ENCODE measurements at places on chromosomes 16 and 17.

- no peak for DNase-seq
Observed at GRCh38 chr16:54554581-54554980, 268.0 kb upstream of the IRX3 start.

- no peak for DNase-seq
Observed at GRCh38 chr17:16889088-16889465, 82.8 kb downstream of the TNFRSF13B start.

GRCh38 chr16:54055191-54055590 is 231.4 kb downstream of the IRX3 start:
- no peak for DNase-seq

DNA sequence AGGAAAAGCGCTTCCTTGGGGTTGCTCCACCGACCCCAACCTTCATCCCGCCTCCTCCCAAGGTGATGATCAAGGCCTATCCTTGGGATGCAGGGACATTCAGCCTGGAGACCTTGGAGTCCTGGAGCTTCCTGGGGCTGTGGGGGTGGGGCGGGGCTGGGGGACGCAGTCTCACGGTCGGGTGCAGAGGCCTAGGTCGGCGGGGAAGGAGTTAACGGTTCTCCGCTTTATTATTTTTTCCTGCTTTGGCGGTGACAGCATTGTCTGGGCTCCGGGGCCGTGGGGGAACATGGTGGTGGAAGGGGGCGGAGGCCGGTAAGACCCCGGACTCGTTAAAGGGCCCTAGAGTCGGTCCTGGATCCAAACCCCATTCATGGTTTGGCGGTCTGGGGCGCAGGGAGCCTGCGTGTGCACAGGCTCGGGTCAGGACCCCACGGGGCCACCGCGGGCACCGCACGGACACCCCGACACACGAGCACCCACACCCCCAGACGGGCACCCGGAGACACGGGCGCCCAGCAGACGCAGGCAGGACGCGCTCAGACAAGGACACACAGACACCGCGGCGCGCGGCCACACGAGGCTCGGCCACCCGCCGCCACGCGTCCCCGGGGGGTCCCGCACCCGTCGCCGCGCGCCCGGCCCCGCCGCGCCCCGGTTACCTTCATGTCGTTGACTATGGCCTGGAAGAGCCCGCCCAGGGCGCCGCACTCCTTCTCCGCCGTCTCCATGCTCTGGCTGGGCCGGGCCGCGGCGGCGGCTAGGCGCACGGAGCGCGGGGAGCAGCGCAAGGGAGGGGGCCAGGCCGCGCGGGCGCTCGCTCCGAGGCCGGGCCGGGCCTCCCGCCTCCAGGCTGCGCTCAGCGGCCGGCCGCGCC is 554 bp downstream of the MTSS2 start:
- DNase-seq = no peak

DNA sequence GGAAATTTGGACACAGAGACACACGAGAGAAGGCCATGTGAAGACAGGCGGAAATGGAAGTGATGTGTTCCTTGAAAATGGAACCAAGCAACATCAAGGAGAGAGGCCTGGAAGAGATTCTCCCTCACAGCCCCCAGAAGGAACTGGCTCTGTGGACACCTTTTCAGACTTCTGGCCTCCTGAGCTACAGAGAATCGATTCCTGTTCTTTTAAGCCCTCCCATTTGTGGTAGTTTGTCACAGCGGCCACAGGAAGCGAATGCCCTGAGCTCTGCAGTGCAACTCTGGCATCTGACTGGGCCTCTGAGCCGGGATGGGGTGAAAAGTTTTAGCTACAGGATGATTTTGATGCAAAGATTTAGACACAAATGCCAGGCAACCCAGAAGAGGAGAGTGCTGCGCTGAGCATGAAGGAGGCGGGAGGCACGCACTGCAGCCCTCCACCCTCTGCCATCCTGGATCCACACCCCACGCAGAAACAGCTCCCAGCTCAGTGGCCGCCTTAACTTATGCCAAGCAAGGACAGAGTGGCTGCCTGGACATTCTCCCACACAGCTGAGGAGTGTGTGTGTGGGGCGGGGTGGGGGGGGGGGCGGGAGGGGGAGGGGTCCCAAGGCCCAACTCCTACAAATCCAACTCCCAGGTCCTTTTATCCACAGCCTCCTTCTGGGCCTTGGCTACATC is 2.2 kb downstream of the TIMP2 start:
- no peak for DNase-seq

GRCh38 chr16:85480727-85481101 is 132.4 kb upstream of the GSE1 start:
- no peak for DNase-seq

GRCh38 chr16:4864728-4865127 is 17.4 kb downstream of the UBN1 start:
- no peak for DNase-seq

- DNase-seq = peak; percentile 2
Observed at GRCh38 chr17:72926171-72926570, 166.3 kb downstream of the SLC39A11 start.

- DNase-seq = no peak
Observed at GRCh38 chr16:8929086-8929748, 34.5 kb downstream of the USP7 start.

DNA sequence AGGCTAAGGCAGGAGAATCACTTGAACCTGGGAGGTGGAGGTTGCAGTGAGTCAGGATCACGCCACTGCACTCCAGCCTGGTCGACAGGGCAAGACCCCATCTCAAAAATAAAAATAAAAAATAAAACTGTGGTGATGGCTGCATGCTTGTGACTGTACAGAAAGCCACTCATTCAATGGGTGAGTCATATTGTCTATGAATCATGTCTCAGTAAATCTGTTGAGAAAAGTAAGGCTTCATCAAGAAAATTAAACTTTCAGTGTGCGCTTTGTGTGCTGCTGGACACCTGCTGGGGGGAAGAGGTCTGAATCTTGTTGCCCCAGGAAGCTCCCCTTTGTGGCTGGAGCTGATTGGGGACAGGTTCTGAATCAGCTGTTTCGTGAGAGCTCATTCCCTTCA is 11.3 kb downstream of the NUBP1 start:
- DNase-seq = peak; percentile 36

- no peak for DNase-seq
Observed at GRCh38 chr16:50765260-50765659, 23.4 kb downstream of the CYLD start.

DNA sequence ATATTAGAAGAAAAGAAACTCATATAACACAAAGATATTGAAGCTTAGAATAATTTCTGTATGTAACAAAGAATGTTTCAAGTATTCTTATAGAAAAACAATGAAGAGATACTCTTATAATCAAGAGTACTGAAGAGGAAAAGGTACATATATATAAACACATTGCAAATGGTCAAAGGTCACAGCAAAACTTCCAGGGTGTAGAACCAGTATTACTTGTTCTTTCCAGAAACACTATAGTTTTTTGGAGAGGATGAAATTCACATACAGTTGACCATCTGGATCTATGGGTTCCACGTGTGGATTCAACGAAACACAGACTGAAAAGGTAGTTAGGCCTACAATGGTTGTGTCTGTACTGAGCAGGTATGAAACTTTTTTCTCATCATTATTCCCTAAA is 22.6 kb downstream of the PRPSAP1 start:
- no peak for DNase-seq

- no peak for DNase-seq
Observed at GRCh38 chr16:85931596-85932402, 32.8 kb downstream of the IRF8 start.

- no peak for DNase-seq
Observed at GRCh38 chr16:56603589-56603988, 4.8 kb upstream of the MT2A start.

DNA sequence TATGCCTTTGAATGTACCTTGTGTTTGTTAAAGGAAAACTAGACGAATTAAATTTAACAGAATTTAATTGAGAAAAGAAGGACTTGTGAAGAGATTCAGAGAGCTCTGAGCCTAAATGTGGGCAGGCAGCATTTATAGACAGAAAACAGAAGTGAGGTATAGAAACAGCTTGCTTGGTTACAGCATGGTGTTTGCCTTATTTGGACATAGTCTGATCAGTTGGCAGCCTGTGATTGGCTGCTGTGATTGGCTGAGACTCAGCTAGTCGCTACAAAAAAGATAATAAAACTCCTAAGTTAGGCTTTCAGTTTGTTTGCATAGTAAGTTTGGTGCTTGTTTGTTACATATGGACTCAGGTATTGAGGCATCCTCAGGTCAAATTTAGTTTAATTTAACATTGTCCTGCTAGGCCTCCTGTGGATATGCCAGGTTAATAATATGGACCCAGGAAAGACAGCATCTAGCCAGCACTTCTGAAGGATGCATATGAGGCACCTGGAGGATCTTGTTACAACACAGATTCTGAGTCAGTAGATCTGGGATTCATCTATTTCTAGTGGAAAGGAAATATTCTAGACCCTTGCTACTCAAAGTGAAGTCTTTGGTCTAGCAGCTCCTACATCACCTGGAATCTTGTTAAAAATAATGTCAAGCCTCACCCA is 43.4 kb downstream of the SLFN5 start:
- no peak for DNase-seq

DNA sequence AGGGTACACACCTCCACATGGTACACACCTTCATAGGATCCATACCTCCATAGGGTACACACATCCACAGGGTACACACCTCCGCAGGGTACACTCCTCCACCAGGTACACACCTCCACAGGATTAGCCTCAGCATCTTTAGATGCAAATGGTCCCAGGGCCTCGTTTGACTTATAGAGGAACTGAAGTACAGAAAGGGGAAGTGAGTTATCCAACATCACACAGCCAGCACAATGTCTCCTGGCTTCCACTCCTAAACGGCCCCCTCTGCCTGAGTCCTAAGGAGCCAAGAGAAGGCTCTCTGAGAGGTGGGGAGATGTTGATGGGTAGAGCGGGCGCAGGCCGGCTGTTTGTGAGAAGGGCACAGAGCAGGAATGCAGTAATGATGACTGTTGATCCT is 12.0 kb downstream of the FOXN1 start:
- DNase-seq = no peak

DNA sequence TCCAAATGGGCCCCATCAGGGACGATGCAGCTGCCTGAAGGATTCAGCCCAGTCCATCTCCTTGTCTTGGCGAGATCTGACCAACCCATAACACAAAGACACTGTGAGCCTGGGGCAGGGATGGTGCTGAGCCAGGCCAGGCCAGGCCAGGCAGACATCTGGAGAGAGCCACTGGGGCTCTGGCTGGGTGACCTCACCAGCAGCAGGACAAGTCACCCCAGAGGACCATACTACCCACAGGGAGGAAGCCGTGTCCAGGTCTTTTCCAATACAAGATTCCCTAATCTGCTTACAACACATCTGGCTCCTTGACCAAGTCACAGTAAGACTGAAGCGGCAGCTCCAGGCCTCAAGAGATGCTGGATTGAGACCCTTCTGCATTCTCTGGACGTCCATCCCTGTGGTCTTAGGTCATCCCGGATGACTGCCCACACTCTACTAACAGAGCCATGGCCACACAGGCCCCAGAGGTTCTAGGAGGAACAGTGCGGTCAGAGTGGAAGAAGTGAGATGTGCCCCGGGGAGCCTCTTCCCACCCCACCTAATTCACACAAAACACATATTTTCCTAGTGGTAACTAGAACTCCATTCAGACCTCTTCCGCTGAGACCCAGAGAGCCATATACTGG is 81.8 kb upstream of the RCVRN start:
- no peak for DNase-seq

GRCh38 chr16:68345958-68346635 is 35.3 kb downstream of the PRMT7 start:
- no peak for DNase-seq

GRCh38 chr17:19247473-19247872 is 10.3 kb downstream of the EPN2 start:
- DNase-seq = no peak

DNA sequence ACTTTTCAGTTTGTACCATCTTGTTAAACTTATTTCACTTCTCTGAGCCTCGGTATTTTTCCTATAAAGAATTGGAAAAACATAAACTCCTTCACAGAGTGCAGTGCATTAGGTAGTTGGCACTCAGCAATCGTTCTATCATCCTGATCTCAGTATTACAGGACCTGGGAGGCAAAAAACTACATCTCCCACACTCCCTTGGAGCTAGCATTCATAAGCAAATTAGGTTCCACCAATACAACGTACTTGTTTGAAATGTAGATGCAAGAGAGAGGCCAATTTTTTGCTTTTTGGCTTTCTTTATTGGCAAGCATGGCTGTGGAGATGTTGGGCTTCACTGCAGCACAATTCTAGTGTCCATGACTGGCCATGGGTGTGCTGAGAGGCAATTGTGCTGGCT is 285.2 kb downstream of the CA10 start:
- no peak for DNase-seq

GRCh38 chr16:53546988-53547391 is 44.0 kb upstream of the AKTIP start:
- no peak for DNase-seq

DNA sequence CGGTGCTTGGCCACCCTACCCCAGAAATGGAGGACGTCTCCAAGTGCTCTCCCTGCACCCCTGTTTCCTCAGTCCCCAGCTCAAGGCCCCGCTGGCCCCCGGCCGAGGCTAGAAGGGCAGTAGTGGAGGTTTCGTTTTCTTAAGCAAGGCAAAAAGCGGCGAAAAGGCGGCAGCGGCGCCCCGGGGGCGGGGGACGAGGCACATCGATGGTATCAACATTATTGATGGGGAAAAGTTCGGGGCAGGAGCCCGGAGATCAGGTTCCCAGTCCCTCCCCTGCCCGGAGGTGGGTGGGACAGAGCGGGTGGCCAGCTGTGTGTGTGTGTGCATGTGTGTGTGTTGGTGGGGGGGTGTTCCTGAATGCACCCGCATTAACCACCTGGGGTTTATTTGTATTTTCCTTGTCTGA is 4.1 kb upstream of the SALL1 start:
- no peak for DNase-seq

DNA sequence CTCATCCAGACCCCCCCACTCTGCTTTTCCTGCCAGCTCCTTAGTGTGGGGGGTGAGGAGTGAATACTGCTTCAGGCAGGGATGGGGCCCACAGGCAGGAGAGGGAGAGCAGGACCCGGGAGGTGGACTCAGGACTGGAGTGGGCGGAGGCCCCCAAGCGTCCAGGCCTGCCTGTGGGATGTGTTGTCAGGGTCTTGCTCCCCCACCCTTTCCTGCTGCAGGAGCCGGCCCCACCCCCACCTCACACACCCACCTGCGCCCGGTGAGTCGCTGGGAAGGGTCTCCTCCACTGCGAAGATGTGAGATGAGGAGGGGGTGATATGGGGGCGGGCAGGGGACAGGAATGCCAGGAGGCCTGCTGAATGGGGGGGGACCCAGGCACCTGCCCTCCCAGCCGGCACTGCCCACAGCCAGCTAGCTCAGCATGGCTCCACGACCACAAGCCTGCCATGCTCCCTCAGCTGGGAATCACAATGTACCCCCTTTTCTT is 1.1 kb downstream of the FAM171A2 start:
- DNase-seq = no peak

GRCh38 chr16:69440250-69440649 is 15.8 kb downstream of the CYB5B start:
- no peak for DNase-seq
